SW 1271 (cell line): ENCODE measurements at places on chromosomes 6 and 20.
A peak's percentile ranks its signal among the peaks of the same experiment; 100 is the strongest.

DNA sequence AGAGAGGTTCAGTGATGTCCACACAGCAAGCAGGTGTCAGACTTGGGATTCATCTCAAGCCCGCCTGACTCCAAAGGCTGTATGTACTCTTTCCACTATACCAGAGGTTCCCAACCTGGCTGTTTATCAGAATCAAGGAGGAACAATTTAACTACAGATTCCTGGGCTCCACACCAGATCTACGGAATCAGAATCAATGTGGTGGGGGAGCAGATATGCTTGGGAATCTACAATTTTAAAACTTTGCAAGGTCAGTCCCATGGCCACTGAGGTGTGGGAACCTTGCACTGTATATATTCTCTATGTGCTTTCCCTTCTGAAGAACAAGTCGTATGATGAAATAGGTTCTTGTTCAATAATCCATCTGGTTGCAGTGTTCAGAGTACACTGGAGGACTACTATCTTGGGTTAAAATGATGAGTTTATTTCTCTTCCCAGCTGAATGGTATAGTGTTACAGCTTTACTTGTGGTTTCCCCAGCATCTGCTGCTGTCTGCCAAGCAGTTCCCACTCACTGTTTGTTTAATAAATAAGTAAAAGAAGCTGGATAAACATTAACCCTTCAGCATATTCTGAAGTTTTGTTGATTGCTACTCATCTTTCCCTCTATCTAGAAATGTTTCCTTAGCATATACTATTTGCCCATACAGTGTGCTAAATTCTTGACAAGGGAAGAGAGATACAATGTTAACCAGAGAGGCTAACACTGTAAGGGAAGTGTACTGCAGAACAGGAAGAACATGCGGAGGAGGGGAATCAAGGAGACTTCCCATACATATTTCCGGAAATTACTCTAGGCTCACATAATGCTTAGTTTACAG is 9.9 kb downstream of the TTI1 start:
- DNase-seq: no peak

DNA sequence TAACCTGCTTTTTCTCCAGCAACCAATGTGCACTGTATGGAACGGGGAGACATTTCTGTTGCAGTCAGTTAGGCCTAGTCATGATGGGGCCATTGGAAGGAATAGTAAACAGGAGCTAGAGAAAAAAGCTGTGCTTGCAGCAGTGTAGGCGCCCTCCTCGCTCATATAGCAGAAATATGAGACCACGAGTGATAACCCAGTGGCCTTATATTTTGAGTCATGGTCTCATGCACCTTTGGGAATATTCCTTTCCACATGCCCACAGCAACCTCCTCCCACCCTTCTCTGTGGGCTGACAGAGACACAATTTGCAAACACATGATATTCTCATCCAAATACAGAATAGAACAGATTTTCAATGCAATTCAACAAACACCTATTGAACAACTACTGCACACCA is 248.9 kb upstream of the CITED2 start:
- DNase-seq: no peak

DNA sequence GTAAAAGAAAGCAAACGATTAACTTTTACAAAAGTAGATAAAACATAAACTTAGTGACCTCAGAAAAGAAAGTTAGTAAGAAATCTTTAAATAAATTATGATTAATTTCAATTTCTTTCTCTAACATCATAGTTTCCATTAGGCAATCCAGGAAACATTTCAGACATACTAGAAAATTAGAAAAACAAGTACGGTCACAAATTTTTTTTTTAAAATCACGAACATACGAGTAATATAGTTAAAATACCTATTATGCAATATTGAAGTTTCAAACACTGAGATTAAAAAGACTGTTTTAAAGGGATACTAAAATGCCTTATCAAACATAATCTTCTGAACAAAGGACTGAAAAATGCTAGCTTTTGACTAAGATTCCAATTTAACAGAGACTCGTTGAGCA is 26.2 kb downstream of the NOL7 start:
- DNase-seq: no peak

DNA sequence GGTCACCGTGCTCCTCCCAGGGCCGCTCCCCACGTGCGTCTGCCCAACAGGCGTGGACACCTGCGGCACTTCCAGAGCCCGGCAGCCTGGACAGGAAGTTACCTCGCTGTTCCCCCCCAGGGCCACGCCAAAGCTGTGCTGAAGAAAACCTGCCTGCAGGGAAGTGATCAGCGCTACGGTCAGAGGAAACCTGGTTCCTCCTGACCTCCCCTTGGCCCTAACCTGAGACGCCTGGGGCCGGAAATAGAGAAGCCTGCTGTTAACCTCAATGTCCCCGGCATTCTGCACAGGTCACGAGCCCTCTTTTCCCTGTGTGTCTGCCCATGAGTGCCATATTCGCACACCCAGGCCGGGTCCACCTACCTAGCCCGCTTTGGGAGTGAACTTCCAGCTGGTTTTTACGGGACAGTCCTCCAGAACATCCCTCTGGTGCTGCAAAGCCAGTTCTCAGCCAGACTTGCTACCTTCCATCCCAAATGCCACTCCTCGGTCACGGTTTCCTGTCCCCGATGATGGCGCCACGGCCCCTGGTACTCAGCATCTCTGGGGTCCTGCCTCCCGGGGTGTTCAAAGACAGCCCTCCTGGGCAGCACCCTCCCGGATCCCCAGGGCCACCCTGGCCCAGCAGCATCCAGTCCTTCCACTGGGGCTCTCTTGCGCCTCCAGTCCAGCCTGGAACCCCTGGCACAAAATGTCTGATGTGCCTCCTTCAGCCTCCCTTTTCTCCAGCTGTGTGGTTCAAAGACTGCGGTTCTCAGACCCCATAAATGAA is 12.0 kb upstream of the IRF4 start:
- no peak for DNase-seq

DNA sequence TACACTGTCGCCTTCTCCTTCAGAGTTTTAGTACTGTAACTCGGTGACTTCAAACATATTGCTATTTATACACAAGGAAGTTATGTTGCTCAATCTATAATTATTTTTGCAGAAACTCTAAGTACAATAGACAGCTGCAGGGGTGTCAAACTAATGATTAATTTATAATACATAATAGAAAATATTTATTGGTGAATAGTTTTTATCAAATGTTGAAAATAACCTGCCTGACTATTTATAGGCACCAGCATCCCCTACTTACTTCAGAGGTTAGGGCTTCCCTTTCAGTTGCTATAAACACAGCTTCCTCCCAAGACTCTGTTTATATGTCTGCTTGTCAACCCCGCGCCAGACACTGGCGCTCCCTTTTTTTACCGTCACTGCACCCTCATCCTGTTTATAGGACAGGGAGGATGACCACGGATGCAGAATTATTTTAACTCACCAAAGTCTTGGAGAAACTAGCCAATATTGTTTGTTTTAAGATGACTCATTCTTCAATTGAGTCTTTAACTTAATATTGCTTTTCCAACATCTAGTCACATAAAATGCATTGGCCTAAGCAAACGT is 225.0 kb downstream of the ALDH8A1 start:
- DNase-seq: no peak

DNA sequence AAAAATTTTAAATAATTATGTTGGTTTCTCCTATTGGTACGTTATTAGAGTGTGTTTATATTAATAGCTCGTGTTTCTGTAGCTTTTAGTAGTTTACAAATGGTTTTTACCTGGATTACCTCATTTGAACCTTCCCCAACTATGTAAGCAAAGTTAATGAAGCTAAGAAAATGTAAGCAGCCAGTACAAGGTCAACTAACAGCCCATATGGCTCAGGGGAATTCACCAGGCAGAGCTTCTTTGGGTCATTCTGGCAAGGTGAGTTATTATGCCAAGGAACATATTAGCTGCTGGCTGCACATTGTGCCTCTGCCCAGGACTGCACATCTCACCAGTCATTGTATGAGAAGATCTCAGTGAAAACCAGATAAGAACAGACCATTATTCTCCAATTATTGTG is 27.0 kb upstream of the MARCKS start:
- DNase-seq: no peak

GRCh38 chr6:74357321-74357720 is 661.3 kb downstream of the CD109 start:
- DNase-seq: no peak

DNA sequence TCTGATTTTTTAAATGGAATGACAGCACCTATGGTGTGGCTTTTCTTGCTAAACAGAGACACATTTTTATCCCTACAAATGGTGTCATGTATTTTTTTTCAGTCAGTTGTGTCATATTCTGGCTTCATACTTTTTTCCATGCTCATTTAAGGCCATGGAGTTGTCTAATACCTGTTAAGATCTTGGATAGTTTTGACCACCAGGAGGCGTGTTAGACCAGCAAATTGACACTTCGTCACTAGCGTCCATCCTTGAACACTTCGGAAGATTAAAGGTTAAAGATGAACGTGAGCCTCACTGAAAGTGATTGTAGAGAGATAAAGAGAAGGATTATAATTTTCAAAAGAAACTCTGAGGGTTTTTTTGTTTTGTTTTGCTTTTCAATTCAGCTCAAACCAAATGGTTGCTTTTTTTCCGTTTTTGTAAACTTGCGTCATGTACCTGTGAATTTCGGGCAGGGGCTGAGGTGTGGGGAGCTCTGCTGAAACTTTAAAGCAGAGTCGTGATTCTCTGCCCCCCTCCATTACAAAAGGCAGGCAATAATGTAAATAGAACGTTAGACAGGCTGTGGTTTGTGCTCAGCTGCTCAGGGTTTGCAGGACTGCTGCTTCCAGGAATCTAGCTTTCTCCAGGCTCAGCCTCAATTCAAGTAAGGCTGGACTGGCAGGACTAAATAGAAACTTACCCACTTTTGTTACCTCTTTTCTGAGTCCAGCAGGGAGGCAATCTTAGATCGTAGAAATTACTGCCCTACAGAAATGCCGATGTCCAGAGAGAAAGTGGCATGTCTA is 245.1 kb downstream of the FOXA2 start:
- DNase-seq: peak; percentile 74

GRCh38 chr6:32886681-32887383 is 32.8 kb downstream of the PSMB9 start:
- DNase-seq: peak; percentile 6

GRCh38 chr6:14149739-14150130 is 32.2 kb downstream of the CD83 start:
- DNase-seq: no peak
